ENCODE measurements at places on chromosomes 16 and 17. TPM values are rescaled to one million over a fixed set of nuclear protein-coding genes. Genes with fewer than 3 reads are reported as not detected.

DNA sequence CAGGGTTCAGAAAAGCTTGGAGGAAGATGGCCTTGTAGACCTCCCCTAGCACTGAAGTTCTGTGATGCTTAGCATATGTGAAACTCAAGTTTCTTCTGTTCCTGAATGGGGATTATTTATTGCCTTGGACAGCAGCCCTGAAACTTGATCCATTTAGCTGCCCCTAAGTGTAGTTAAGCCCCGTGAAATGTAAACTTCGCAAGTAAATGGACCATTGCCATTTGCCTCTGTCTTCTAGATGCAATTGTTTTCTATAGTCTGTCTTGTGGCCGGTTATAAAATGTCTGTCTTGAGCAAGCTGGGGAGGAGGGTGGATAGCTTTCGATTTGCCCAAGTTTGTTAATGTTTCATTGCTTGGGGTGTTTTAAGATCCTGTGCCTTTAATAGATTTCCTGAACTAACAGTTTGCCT, 261.8 kb downstream of the CDH13 start:
- H3K27ac ChIP-seq: no peak overlapping the region
- H3K4me3 ChIP-seq: no peak overlapping the region
- no peaks in the 10 kb centered on the region for H3K27me3 ChIP-seq

DNA sequence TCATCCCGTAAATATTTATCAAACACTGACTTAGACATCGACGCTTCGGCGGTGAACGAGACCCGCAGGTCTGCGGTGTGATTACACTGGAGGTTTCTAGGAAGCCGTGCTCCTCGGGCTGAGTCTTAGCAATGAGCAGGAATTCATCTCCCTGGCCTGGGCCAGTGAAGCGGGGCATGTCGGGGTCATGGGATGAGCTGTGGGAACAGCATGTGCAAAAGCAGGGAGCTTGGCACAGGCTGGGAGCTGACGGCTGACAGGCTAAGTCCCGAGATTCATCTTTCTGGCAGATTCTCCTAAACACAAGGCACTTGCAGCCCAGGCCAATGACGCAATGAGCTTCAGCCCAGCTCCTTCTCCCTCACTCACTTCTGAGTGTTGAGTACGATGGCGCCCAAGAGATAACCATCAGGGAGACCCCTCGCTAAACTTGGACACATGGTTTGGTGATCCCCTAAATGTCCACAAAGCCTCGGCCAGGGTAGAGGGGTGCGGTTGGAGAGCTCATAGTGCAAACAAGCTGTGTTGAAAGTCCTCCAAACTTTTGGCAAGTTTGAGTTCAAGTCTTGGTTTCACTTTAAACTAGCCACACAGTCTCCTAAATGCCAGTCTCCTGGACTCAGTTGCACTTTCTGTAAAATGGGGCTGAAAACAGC, 12.8 kb downstream of the CRISPLD2 start:
- no peaks in the 10 kb centered on the region for H3K27me3 ChIP-seq
- H3K4me3 ChIP-seq: no peak overlapping the region
- H3K4me1 ChIP-seq: peaks cover 76% of the 10 kb centered on the region
- DNase-seq: peak; percentile 54
- H3K27ac ChIP-seq: peak overlapping the region; percentile 61

- H3K27ac ChIP-seq: peak overlapping the region; percentile 92
- H3K27me3 ChIP-seq: no peaks in the 10 kb centered on the region
- H3K4me3 ChIP-seq: no peak overlapping the region
- peak; percentile 20 for DNase-seq
- peaks cover 66% of the 10 kb centered on the region for H3K36me3 ChIP-seq
- H3K4me1 ChIP-seq: peaks cover 50% of the 10 kb centered on the region
These were observed 3.0 kb downstream of the NUDT16L1 start for GRCh38 chr16:4696172-4696904.

Gene KRT12
- total RNA-seq: 1.1 TPM

DNA sequence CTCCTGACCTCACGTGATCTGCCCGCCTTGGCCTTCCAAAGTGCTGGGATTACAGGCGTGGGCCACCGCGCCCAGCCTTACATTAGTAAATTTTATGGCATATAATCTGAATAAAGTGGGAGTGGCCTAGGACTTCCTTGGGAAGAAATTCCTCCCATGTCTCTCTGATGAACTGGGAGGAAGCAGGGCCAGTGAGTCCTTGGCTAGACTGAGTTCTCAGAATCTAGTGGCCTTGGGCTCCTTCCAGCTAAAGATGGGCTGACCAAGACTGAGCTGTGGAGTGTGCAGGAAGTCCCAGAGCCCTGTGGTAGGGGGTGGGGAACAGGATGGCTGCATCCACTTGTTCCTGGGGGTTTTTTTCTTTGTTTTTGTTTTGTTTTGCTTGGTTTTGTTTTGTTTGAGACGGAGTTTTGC, 10.0 kb upstream of the NAGLU start:
- DNase-seq: no peak
- peaks cover 21% of the 10 kb centered on the region for H3K36me3 ChIP-seq
- peak overlapping the region; percentile 37 for H3K27ac ChIP-seq
- no peak overlapping the region for H3K4me3 ChIP-seq

DNA sequence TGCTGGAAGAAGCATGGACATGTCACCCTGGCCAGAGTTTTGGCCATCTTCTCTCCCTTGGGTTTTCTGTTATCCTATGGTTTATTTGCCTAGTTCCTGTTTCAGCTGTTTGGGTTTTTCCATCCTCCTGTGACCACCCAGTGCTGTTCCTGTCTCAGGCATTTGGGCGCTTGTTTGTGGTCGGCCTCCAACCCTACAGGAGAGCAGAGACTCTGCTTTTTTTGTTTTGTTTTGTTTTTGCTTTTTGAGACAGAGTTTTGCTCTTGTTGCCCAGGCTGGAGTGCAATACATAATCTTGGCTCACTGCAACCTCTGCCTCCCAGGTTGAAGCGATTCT, 3.3 kb upstream of the ZC3H7A start:
- no peaks in the 10 kb centered on the region for H3K27me3 ChIP-seq
- no peak for DNase-seq
- no peaks in the 10 kb centered on the region for H3K36me3 ChIP-seq
- peaks cover 34% of the 10 kb centered on the region for H3K4me1 ChIP-seq
- H3K4me3 ChIP-seq: no peak overlapping the region
- no peak overlapping the region for H3K27ac ChIP-seq

GRCh38 chr17:65900216-65900615, 291.7 kb downstream of the CEP112 start:
- no peak overlapping the region for H3K4me3 ChIP-seq
- no peaks in the 10 kb centered on the region for H3K27me3 ChIP-seq
- H3K27ac ChIP-seq: no peak overlapping the region
- DNase-seq: no peak
- no peaks in the 10 kb centered on the region for H3K4me1 ChIP-seq
- H3K36me3 ChIP-seq: no peaks in the 10 kb centered on the region

- H3K36me3 ChIP-seq: peaks cover 67% of the 10 kb centered on the region
- peaks cover 100% of the 10 kb centered on the region for H3K4me1 ChIP-seq
- peak overlapping the region; percentile 19 for H3K4me3 ChIP-seq
- peak overlapping the region; percentile 72 for H3K27ac ChIP-seq
These were observed 9.8 kb downstream of the SLC16A3 start for GRCh38 chr17:82238472-82239201.

GRCh38 chr17:11178581-11178980, 62.4 kb upstream of the SHISA6 start:
- no peak overlapping the region for H3K4me3 ChIP-seq
- H3K4me1 ChIP-seq: peaks cover 6% of the 10 kb centered on the region
- no peak overlapping the region for H3K27ac ChIP-seq

DNA sequence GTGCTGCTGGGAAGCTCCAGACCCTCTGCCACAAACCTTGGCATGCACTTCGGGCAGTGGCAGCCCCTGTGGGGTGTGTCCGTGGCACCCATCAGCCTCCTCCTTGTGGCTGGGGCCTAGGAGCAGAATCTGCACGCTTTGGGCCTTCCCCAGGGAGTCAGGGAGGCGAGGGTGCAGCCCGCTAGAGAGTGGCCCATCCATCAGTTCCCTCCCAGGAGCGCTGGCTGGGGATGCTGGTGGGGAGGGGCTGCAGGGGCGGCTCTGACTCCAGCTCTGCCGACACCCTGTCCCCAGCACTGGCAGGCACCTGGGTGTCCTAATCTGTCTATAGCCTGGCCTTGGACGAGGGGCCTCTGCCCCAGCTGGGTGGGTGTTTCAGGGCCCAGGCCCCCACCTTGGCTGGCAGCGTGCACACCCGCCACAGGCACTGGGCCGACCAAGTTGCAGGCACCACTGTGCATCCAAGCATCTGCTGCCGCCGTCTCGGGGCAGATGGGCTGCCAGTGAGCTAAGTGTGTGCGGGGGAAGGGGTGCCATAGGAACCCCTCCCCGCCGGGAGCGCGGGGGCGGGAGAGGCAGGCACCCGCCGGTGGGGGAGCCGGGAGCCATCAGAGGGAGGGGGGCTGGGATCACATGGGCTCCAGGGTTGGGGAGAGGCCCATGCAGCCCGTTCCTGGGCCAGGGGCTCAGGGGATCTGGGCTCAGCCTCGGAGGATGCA, 30.2 kb downstream of the ENDOV start:
- H3K27me3 ChIP-seq: no peaks in the 10 kb centered on the region
- no peak overlapping the region for H3K4me3 ChIP-seq
- no peak overlapping the region for H3K27ac ChIP-seq
- no peak for DNase-seq

Gene C17orf78
- total RNA-seq: not detected

DNA sequence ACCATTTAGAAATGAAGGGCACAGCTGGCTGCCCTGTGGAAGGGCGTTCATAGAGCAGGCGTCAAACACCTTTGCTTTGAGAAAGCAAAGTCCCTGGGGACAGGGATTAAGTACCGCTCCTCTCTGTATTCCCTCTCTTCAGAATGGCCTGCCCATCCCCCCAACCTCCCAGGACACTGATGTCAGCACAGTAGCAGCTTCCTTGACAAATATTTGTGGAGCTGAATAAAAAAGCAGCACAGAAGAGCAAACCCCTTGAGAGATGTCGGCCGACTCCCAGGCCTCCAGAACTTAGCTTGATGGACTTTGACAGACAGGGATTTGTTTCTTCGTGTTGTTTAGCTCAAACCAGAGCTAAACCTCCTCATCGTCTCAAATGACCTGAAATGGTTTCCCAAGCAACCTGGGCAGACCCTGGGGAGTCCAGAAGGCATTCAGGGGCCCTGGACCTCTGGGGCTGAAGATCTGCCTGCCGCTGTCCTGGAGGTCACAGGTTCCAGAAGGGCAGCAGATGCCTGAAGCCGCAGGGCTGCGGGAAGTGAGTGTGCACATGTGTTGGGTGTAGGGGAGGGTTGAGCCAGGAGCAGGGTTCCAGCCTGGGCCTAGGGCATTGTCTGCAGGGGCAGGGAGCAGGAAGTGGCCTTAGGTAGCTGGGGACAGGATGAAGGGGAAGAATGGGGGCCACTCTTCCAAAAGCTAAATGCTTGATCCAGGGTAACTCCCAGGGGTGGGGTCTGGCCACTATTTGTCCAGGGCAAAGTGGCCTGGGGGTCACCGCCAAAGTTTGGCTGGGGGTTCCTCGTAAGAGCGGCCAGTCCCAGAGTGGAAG, 42.3 kb upstream of the NKD1 start:
- H3K27me3 ChIP-seq: no peaks in the 10 kb centered on the region
- no peaks in the 10 kb centered on the region for H3K4me1 ChIP-seq
- no peak for DNase-seq
- H3K36me3 ChIP-seq: no peaks in the 10 kb centered on the region
- no peak overlapping the region for H3K4me3 ChIP-seq
- no peak overlapping the region for H3K27ac ChIP-seq

DNA sequence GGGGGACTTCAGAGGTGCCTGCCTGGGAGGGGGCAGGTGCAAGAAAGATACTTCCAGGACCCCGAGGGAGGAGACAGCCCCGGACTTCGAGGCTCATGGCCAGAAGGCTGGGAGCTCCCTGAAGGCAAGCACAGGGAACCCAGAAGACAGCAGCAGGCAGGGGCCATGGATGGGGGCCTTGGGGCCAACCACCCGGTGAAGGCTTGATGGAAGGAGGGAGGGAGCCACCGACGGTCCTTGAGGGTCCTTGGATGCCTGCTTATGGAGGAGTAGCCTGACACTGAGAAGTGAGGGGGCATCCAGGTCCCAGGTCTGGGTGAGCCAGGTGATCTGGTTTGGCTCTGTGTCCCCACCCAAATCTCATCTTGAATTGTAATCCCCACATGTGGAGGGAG, 89.7 kb downstream of the SEC14L1 start:
- H3K36me3 ChIP-seq: no peaks in the 10 kb centered on the region
- no peak overlapping the region for H3K4me3 ChIP-seq
- H3K27me3 ChIP-seq: no peaks in the 10 kb centered on the region
- no peak for DNase-seq

DNA sequence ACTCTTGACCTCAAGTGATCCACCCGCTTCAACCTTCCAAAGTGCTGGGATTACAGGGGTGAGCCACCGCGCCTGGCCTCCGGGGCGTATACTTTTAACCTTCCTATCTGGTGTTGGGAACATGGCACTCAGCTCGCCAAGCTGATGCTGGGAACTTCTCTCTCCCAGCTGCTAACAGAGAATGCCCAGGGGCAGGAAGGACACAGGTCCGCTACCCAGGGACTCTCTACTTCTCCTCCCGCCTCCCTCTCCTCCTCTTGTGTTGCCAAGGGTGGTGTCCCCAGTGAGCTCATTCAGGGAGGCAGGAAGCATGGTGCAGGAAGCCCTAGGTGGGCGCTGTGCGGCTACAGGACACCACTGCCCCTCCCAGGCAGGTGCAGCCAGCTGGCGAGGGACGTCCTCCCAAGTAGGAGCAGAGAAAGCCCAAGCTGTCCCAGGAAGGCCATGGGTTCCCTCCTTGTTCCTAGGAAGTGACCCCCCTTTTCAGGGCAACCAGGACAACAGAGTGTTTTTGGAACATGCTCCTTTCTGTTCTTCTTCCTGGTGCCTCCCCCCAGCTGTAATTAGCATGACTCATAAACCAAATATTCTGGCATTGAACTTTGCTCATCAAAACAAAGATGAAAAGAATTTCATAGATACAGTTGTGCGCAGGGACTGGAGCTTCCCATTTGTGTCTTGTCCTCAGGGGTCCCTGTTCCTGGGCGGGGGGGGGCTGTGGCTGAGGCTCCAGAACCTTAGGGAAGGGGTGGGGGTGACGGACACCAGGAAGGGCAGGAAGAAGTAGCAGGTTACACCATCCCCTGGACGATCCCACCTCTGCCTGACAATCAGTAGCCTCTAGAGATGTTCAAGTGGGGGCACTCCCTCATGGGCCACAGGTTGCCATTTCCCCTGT, 2.7 kb downstream of the C1QTNF1 start:
- H3K27me3 ChIP-seq: peaks cover 67% of the 10 kb centered on the region
- peak; percentile 24 for DNase-seq
- no peak overlapping the region for H3K27ac ChIP-seq
- H3K36me3 ChIP-seq: no peaks in the 10 kb centered on the region
- H3K4me3 ChIP-seq: peak overlapping the region; percentile 13
